WTC11 (cell line): ENCODE measurements at places on chromosomes 11 and 22.

- peak; percentile 46 for DNase-seq
Observed at GRCh38 chr11:132123854-132124835, 753.7 kb downstream of the NTM start.

GRCh38 chr11:124970925-124971324 lies 16.9 kb downstream of the CCDC15 start:
- no peak for DNase-seq

DNA sequence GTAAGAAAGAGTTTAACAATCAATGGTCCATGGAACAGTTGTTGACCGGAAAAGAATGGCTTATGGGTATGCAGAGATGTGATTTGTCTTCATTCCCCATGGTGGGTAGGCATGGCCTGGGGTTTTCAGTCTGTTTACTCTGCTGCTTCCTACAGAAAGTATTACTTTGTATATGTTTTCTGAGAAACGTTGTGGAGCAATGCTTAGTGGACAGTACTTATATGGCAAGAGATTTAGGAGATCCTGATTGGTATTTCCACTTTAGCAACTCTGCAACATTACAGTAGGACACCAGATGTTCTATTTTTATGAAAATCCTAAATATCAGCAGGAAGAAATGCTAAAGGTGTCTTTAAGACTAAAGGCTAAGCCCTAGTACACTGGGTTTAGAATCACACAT lies 309.1 kb downstream of the AASDHPPT start:
- DNase-seq, result no peak

GRCh38 chr11:27387362-27387761 lies 24.3 kb upstream of the CCDC34 start:
- DNase-seq, result no peak

DNA sequence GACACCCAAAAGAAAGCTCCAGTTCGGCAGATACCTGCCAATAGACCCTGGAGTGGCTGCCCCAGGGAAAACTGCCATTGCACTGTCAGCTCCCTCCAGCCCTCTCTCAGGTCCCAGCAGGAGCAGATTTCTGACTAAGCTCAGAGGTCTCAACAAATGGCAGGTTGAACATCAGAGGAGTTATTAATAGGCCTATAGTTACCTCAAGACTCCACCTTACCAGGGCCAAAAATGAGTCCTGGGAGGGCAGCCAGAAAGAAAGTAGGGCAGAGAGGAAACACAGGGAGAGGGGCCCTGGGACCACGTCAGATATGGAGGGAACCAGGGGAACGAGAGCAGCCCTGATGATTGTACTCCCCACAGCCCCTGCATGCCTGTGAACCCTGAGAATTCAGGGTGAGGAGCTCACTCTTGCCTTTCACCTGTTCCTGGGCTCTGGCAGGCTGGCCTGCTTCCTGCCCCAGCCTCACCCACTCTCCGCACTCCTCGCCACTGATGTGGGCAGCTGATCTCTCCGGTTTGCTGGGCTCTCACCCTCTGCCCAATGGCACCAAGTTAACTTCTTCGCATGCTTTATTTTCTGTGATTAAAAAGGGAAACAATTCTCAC lies 4.3 kb upstream of the RGL4 start:
- no peak for DNase-seq
